ENCODE measurements at places on chromosomes 7 and 10.

DNA sequence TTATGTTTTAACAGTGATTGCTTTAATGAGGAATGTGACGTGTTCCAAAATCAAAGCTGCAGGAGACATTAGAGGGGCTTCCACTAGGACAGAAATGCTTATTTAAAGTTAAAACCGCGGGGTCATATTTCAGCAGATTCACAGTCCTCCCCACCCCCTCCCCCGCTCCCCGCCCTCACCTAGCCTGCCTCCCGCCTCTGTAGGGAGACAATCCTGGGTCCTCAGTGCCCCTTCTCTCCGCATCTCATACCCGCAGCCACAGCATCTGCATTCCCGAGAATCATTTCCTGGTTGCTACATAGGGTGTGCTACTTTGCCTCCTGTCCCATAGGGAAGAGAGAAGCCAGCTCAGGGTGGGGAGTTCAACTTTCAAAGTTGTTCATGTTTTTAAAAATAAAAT is 3.1 kb upstream of the DRGX start:
- no peak for DNase-seq

GRCh38 chr10:96765406-96766240 is 45.3 kb upstream of the PIK3AP1 start:
- DNase-seq = peak; percentile 49

DNA sequence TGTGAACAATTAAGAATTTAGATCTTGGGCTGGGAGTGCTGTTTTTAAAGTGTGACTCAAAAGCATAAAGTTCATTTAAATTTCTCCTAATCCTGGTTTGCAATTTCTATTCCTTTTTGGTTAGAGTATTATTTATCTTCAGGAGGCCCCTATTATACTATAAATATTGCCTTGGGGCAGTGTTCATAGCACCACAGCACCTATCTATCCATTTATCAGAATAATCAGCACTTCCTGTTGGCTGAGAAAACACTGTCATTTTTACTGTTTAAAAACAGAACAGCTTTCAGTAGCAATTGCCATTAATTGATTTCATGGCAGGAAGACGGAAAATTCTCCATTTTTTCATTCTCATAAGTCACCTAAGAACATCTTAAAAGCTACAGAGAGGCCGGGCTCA is 111.4 kb downstream of the KIAA1217 start:
- no peak for DNase-seq

DNA sequence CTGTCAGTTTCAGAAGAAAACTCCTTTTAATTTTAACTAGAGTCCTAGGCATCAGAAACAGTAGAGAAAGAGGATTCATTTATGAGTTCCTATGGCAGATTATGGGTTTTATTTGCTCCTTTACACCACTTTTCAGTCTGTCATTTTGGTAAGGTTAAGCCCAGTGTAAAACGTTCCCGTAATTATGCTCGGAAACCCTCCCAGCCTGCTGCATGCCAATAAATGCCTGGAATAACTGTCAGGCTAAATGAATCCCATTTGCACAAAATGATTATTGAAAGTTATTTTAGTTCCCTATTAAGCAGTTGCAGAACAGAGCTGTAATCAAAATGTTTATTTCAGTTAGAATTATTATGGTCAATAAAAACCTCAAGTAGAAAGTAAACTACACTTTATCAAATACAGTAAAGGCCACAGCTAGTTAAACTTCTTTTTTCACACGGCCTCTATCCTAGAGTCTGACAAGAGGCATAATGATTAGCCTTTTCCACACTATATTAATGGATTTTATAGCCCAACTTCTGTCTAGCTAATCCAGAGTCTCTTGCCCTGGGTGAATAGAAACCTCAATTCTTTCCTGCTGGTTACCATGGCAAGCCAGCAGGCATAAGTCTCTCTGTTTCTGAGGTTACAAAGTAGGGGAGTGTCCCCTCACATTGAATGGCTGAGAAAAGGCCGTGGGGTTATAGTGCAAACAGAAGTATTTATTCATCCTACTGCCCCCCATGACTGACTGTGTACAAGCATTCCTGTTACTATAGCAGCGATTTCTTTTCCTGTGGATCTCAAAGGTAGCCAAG is 80.8 kb upstream of the NPVF start:
- no peak for DNase-seq

DNA sequence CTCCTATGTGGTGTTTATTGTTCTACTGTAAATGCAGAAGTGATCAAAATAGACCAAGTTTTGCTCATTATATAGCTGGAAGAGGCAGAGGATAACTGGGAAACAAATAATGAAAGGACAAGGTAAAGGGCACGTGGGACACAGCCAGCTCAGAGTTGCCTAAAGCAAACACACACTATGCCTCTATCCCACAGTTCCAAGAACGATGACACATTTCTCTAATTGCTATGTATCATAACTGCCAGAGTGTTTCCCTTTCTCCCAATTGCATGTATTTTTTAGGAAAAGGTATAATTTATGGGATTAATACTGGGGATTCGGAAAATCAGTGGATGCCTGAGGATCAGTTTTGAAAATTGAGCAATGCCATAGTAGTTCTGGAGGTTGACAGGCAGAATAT is 49.0 kb downstream of the CCDC71L start:
- DNase-seq = no peak

- no peak for DNase-seq
Observed at GRCh38 chr7:131148708-131149428, 178.8 kb upstream of the MKLN1 start.

GRCh38 chr10:131003455-131003854 is 308.1 kb downstream of the TCERG1L start:
- DNase-seq = no peak

DNA sequence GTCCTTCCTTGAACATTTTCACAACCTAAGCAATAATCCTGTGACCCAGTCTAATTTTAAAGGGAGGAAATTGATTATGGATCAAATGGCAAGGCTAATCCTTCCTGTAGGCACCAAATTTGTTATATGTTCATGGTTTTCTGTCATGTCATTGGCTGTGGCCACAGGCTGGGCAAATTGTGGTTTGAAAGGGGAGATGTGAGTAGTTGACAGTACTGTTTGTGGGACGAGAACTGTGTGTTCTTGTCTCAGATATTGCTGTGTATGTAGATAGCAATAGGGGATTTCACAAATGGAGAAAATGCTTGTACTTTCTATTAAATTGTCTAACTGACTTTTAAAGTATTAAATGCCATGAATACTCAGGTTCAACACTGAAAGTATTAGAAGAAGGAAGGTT is 8.1 kb upstream of the PRKG1 start:
- DNase-seq = no peak

GRCh38 chr10:61456095-61456789 is 3.1 kb upstream of the TMEM26 start:
- DNase-seq = no peak

DNA sequence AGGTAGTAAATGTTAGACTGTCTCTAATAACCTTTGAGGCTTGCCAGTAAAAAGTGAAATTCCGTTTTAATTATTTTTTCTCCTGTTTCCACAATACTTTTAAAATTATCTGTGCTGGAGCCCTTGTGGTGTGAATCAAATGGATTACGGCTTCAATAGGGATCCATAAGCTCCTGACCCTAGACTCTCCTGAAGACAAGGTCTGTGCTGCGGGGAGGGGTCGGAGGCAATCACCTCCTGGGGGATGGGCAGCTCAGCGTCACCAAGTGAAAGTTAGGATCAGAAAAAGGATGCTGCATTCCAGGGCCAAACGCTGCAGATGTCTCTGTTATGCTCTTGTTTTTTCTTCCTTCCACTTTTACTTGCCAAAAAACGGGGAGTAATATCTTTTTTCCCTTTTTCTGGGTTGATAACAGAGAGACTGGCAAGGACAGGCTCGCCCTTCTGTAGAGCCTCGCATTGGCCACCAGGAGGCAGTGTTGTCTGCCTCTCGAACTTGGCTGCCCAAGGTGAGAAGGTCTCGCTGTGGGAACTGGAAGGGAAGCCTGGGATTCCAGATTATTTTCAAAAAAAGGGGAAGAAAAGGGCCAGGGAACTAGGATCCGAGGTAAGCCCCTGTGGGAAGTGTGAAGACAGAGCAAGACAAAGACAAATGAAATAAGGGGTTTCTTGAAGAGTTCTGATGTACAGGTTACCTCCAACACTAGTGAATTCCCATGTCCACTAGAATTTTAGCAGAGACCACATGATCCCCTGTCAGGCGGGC is 621.9 kb downstream of the ACTR3B start:
- DNase-seq = no peak

- no peak for DNase-seq
Observed at GRCh38 chr7:64881461-64882287, 21.4 kb upstream of the ZNF273 start.

- no peak for DNase-seq
Observed at GRCh38 chr7:55286666-55287065, 78.5 kb upstream of the LANCL2 start.

DNA sequence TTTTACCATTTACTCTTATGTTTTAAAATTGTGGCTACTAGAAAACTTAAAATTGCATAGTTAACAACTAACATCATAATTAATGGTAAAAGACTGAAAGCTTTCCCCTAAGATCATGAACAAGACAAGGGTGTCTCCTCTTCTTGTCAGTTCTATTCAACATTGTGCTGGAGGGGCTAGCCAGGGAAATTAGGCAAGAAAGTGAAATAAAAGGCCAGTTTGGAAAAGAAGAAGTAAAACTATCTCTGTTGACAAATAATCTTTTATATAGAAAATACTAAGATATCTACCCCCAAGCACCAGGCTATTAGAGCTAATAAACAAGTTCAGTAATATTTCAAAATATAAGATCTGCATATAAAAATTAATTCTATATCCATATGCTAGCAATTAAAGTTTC is 46.9 kb upstream of the MXI1 start:
- no peak for DNase-seq

DNA sequence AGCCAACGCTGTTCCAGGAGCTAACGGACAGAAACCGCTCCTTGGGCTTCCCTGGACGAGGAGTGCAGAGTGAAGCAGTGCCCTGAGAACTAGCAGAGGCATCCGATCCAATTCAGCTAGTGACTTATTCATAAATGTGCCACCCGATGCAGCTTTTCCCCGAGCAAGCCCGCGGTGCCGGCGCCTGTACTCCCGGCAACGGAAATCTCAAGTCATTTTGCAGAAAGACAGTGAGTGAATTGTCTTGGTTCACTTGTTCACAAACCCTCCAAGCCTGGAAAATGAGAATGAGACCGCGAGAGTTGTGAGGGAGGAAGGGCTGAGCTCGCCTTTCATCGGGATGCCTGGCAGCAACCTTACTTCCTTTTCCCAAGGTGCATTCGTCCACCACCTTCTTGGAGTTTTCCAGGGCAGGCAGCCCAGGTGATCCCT is 87.5 kb downstream of the COBL start:
- no peak for DNase-seq

- no peak for DNase-seq
Observed at GRCh38 chr7:110633313-110633712, 457.6 kb upstream of the LRRN3 start.

DNA sequence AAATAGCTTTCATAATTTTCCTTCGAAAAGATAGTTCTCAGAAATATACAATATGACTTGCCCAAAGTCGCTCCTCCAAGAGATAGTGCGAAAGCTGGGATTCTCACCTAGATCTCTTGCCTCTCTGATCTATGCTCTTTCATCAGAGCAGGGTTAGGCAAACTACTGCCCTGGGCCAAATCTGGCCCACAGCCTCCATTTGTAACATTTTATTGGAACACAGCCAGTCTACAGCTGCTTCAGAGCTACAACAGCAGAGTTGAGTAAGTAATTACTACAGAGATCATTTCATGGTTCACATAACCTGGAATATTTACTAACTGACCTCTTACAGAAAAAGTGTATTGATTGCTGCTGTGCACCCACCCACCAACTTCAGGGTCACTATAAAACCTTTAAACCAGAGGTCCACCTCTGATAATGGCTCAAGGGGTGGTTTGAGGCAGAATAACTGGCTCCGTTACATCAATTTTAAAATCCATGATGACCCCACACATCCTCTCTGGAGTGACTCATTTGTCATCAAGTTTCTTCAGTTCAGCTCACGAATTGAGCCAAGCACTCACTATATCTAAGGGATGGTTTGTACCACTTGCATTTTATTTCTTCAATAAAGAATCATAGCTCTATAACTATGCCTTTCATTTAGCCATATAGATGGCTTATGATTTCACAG is 1019.0 kb downstream of the XPNPEP1 start:
- DNase-seq = no peak

All from activated CD8-positive, alpha-beta memory T cell treated with anti-CD3 and anti-CD28 coated beads for 1 hour (primary cell).